Stimulated activated CD4-positive, alpha-beta T cell treated with anti-CD3 and anti-CD28 coated beads, Interleukin-4, amount 100 ng/mL, for 1 hour (primary cell): ENCODE measurements at places on chromosomes 12 and 14.

DNA sequence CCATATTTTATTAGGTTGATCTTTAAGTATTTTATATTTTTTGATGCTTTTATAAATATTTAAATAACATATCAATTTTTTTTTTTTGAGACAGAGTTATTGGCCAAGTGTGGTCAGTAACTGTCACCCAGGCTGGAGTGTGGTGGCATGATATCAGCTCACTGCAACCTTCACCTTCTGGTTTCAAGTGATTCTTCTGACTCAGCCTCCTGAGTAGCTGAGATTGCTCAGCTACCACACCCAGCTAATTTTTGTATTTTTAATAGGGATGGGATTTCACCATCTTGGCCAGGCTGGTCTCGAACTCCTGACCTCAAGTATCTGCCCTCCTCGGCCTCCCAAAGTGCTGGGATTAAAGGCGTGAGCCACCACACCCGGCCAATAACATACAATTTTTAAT is 71.1 kb downstream of the FUT8 start:
- no peak for DNase-seq

DNA sequence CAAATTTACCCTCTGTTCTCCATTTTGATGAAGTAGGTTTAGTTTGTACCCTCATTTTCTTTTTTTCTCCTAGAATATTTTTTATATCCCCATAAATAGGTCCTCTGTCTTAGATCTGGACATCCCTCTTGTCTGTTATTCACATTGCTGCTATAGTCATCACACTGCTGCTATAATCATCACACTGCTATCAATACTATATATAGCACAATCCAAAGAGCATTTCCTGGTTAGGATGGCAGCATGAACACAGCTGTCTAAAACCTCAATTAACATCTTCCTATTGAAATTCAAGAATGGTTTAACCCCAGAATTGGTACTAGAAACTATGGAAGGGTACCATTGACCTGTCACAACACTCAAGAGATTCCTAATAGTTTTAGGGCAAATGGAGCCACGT is 27.6 kb upstream of the CCDC91 start:
- no peak for DNase-seq

DNA sequence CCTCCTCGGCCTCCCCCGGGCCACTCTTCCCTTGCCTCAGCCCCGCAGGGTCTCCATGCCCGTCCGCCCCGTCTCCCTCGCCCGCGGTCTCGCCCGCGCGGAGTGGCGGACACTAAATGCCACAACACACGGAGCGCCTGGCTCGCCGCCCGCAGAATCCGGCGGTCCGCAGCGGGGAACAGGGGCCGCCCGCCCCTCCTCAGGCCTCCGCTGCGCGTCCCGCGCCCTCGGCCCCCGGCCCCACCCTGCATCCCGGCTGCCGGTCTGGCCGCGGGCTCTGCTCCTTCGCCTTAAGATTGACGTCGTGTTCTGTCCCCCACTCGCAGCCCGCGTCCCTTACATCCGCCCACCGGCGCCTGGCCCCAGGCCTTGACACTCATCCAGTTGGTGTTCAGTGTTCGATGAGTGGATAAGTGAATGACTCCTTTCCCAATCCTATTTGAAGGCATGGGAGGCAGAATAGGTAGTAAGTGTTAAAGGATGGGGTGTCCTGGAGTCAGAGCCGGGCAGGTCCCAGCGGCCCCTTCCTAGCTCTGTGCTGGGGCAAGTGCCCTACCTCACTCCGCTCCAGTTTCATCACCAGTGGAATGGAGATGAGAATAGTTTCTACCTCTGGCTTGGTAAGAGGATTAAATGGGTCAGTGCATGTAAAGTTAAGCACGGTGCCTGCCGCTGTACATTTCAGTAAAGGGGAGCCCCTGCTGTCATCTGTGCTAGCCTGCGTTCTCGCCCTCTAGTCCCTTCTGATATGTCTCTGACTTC is 622 bp downstream of the TECPR2 start:
- peak; percentile 30 for DNase-seq

- no peak for DNase-seq
Observed at GRCh38 chr12:118353721-118354120, 19.0 kb downstream of the TAOK3 start.

DNA sequence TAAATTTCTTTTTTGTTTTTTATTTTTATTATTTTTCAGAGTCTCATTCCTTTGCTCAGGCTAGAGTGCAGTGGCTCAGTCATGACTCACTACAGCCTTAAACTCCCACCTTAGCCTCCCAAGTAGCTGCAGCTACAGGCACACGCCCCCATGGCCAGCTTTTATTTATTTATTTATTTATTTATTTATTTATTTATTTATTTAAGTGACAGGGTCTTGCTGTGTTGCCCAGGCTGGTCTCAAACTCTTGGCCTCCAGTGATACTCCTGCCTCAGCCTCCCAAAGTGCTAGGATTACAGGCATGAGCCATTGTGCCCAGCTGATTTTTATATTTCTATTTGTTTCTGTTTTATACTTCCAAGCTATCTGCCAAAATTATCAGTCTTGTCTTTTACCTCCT is 89.2 kb upstream of the EVL start:
- no peak for DNase-seq
